ENCODE measurements at places on chromosomes 13 and 19. TPM values are rescaled to one million over a fixed set of nuclear protein-coding genes. Genes with fewer than 3 reads are reported as not detected.

SHKBP1 gene
- total RNA-seq = 1.6 TPM

CGB1 gene
- total RNA-seq = not detected

VSTM2B gene
- 28.9 TPM for total RNA-seq

TMPRSS9 gene
- total RNA-seq = 0.41 TPM

POSTN gene
- 2.0 TPM for total RNA-seq

PRTN3 gene
- total RNA-seq = 1.2 TPM

DNA sequence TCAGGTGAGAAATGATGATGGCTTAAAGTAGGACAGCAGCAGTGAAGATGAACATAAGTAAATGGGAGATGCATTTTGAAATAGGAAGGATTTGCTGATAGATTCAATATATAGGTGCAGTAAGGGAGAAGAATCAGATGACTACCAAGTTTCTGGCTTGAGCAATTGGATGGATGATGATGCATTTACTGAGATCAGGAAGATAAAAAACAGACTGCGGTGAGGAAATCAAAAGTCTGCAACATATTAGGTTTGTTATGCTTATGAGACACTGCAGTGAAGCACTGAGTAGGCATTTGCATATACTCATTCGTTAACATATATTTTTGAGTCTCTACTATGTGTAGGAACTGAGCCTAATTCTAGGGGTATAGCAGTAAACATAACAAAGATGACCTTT is 184.2 kb downstream of the LACC1 start:
- no peak for DNase-seq

DNA sequence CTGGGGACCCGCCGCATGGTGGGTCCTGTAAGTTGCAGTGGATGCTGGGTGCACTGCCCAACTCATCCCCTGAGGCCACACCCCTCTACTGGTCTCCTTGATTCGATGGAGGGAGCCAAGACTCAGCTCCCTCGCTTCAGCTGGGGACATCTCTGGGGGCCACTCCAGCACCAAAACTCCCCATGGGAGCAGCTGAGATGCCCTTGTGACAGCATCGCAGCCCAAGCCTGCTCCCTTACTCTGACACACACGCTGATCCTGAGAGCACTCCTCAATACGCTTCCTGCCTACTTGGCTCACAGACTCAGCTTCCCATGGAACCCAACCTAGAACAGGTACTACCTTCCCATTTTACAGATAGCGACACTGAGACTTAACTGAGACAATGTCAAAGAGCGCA is 56.2 kb downstream of the PEPD start:
- no peak for DNase-seq

DNA sequence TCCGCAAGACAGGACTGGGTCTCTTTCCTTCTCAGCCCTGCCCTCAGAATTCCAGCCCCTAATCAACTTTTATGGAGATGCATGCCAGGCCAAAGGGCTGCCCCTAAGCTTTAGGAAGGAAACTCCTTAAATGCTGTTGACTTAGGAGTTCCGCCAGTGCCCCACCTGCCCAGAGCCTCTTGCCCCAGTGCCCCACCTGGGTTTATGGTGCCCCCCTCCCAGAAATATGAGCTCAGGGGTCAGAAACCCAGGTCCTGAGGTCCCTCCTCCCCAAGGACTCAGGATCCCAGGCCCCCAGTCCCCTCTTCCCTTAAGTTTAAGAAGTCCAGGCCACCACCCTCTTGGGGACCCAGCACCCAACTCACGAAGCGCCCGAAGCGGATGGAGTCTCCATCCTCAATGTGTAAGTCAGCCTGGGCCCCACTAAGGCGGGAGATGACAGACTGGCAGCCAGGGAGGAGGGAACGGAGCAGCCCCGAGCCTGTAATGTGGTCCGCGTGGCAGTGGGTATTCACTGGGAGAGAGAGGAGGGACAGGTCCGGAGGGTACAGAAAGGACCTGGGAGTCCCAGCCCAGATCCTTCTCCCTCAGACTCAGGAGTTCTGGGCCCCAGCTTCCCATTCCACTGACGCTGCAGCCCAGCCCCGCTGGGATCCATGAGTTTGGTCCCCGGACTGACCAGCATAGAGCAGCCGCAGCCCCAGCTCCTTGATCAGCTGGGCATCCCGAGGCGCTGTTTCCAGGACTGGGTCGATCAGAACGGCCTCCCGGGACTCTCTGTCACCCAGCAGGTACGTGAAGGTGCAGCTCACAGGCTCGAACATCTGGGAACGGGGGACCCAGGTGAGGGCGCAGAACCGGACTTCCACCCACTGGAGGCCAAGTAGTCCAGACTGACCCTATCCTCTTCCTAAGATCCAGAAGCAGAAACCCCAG is 897 bp downstream of the ETHE1 start:
- no peak for DNase-seq

GRCh38 chr13:86109107-86109506 is 309.9 kb upstream of the SLITRK6 start:
- no peak for DNase-seq

- DNase-seq = peak; percentile 90
Observed at GRCh38 chr19:4759388-4760284, 31.9 kb upstream of the FEM1A start.

GRCh38 chr19:19053508-19054314 is 10.1 kb upstream of the SLC25A42 start:
- DNase-seq = peak; percentile 76

GRCh38 chr19:50679177-50680125 is 30.2 kb downstream of the C19orf81 start:
- peak; percentile 85 for DNase-seq

GRCh38 chr13:27979001-27979643 is 9.4 kb downstream of the URAD start:
- DNase-seq = peak; percentile 14

GRCh38 chr13:21894703-21895699 is 224.1 kb downstream of the FGF9 start:
- DNase-seq = no peak

- no peak for DNase-seq
Observed at GRCh38 chr19:48170817-48171347, 402 bp downstream of the ZSWIM9 start.

GRCh38 chr19:12774588-12775555 is at the start of gene HOOK2:
Gene HOOK2 (minus strand): TSS chr19:12775552. CDS start chr19:12775449, 103 bp downstream.
- no peak for DNase-seq

DNA sequence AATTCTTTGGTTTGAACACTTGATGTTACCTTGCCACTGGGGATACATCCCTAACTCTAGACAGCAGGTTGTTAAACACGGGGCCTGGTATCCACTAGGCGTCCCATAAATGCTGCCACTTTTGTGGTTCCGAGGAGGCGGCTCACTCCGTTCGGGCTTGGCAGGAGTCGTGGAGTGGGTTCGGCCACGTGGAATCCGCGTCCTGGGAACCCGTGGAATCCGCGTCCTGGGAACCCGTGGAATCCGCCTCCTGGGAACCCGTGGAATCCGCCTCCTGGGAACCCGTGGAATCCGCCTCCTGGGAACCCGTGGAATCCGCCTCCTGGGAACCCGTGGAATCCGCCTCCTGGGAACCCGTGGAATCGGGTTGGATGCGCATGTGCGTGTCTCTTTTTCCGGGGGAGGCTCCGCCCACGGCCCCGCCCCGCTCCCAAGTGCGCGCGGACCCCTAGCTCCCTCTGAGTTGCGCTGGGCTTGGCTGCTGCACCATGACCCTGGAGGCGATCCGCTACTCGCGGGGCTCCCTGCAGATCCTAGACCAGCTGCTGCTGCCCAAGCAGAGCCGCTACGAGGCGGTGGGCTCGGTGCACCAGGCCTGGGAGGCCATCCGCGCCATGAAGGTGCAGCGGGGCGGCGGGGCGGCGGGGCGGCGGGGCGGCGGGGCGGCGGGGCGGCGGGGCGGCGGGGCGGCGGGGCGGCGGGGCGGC is at the start of gene MRI1:
TSS of gene MRI1 (plus strand) at position 422 of the 707 bp plus-strand sequence. CDS start at position 489, 67 bp downstream.
- peak; percentile 93 for DNase-seq

GRCh38 chr13:102913914-102914313 is 68.1 kb downstream of the ERCC5 start:
- peak; percentile 8 for DNase-seq

DNA sequence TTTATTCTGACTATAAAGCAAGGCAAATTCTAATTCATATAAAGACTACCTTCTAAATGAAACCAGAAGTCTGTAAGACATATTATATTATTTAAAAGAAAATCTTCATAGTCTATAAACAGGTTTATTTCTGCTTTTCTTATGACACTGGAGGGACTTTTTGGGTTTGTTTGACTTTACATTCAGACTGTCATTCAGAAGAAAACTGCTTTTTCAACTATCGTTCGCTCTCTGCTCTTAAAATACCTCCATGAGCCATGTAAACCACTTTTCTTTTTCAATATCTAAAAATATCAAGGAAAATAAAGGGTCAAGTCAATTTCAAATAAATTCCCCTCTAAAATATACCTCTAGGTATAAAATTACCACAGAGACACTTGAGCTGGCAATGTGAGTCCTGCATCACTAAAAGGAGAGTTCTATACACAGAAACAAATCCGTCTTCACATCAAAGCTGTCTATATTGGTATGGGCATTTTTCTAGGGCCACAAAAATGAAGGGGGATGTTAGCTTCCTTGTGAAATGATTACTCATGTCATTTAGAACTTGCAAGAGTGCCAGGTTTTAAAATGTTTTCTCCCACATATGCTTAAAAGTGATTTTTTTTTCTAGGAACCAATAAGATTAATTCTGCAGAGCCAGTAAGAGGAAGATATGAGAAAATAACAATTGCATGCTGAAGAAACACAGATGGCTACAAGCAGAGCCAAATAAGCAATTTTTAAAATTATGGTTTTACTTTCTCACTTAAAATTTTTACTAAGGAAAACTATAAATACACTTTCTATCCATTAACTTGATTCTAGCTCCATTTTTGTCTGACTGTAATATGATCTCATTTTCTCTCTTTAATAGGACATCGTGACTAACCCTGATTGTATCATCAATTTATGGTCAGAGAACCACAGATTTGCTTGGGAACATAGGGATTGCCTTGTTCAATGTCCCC is 181.8 kb downstream of the TBC1D4 start:
- DNase-seq = no peak

DNA sequence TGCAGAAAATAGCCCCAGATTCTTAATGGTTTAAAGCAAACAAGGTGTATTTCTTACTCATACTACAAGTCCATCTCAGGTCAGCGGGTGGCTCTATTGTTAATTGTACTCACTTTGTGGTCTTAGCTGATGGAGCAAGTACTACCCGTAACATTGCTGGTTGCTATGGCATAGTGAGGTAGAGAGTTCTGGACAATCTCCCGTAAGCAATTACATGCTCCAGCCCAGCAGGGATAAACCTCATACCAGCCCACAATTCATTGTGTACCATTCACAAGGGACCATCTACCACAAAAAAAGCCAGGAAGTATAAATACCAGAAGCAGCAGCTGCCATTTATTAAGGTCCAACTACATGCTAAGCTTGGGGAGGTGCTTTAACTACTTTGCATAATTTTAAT is 167.1 kb downstream of the PCDH9 start:
- no peak for DNase-seq

GRCh38 chr13:51364404-51365008 is 25.0 kb downstream of the SERPINE3 start:
- DNase-seq = no peak

- DNase-seq = no peak
Observed at GRCh38 chr13:63643543-63643942, 2227.9 kb upstream of the PCDH20 start.

- DNase-seq = no peak
Observed at GRCh38 chr13:27448308-27448707, 2.1 kb downstream of the MTIF3 start.

DNA sequence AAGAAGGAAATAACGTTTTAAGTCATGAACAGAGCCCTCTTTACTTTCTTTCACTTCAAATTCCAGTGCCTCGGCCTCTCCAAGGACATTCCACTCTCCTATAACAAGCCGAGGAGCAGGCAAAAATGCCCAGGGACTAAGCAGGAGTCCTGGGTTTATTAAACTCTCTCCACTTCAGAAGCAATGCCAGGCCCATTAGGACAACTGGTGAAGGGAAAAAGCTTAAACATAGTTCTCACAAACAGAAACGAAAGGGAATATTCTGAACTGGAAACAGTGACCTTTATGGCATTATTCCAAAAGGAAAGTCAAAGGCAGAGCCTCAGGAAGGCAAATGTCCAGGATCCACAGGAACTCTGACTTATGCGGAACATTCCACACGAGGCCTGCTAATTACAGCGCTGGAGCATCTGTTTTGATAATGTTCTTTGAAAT is 30.9 kb upstream of the MED4 start:
- DNase-seq = no peak

DNA sequence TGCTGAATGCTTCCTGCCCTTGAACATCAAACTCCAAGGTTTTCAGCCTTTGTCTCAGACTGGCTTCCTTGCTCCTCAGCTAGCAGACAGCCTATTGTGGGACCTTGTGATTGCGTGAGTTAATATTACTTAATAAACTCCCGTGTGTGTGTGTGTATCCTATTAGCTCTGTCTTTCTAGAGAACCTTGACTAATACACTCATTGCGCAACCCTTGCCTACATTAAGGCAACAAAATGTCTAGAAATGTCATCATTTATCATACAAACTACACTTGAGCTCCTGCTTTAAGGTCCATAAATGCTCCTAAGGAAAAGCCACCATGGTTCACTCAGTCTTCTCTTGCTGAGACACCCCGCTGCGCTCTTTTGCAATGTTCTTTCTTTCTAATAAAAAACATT is 2861.0 kb downstream of the PCDH9 start:
- no peak for DNase-seq

GRCh38 chr13:101881593-101881992 is 429.1 kb downstream of the ITGBL1 start:
- DNase-seq = no peak

DNA sequence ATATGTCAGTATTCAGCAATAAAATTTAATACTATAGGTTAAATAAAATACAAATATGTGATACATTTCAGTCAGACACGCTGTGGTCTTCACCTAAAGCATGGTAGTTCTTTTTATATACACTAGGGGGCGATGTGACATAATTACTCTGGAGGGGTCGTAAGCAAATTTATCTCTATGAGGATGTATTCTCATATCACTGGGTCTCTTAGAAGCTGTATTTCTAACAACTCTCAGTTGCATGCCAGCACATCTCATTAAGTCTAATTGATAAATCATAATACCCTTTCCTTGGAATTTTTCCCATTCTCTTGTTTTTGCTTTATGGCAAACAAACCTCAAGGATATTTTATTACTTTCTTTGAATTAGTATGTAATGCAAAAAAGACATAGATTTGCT is 3.9 kb upstream of the PCDH17 start:
- DNase-seq = no peak

DNA sequence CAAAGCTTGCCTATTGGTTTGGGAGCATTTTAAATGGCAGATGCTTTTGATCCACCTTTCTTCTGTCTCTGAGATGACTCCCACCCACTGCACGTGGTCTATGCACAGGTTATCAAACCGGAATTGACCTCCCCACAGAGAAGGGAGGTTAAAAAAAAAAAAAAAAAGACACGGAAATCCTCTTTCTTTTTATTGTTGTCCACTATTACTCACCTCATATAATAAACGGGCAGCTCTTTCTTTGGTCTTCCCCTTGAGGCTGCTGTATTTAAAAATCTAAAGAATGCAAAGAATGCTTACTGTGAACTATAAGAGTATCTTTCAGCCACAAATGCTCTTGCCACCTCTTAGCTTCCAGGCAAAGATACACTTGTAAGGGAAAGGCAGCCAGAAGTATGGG is 329.7 kb downstream of the NDFIP2 start:
- DNase-seq = no peak
